ENCODE measurements at places on chromosomes 4 and X.

GRCh38 chr4:129278868-129279267 lies 182.9 kb downstream of the C4orf33 start:
- no peak for DNase-seq

- DNase-seq: no peak
Measured at GRCh38 chrX:37818031-37818430, 29.3 kb downstream of the DYNLT3 start.

GRCh38 chrX:50168241-50168687 lies 32.5 kb downstream of the AKAP4 start:
- DNase-seq: no peak

DNA sequence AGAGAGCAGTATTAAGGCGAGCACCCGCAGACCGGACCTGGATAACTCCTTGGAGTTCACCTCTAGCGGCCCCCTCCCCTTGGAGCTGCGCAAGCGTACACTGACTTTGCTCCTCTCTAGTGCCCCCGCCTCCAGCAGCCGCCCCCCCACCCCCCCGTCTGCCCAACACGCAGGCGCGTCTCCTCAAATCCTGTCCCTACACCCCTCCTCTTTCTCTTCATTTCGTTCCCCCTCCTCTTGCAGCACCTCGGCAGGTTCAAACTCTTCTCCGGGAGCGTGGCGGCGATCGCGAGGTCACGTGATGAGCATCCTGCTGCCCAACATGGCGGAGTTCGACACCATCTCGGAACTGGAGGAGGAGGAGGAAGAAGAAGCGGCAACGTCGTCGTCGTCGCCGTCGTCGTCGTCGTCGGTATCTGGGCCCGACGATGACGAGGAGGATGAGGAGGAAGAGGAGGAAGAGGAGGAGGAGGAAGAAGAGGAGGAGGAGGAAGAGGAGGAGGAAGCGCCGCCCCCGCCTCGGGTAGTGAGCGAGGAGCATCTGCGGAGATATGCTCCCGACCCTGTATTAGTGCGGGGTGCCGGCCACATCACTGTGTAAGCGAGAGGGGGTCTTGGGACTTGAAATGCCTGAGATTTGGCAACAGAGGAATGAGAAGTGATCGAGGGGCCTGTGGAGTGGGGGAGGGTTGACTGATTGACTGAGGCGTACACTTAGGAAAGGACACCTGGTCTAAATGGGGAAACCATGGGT lies at the start of gene CHIC1:
TSS of gene CHIC1 (plus strand) at position 214 of the 754 bp plus-strand sequence. CDS start at position 302, 88 bp downstream.
- peak; percentile 83 for DNase-seq

DNA sequence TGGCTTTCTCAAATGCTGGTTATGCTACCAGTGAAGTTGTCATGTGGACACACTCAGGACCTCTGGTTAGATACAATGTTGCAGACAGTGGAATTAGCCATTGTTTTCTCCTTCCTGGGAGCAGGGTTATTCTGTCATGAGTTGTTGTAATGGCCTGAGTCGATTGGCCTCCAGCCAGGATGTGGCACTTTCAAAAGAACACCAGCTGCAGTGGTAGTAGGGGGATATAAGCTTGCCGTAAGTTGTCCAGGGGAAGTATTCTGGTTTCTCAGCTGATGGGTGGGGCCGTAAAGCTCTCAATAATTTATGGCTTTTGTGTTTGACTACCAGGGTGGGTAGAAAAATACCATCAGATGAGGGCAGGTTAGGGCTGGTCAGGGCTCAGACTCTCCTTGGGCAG lies 697.5 kb upstream of the GNPDA2 start:
- no peak for DNase-seq

- DNase-seq: peak; percentile 20
Measured at GRCh38 chr4:163111588-163111987, 55.1 kb downstream of the NAF1 start.

DNA sequence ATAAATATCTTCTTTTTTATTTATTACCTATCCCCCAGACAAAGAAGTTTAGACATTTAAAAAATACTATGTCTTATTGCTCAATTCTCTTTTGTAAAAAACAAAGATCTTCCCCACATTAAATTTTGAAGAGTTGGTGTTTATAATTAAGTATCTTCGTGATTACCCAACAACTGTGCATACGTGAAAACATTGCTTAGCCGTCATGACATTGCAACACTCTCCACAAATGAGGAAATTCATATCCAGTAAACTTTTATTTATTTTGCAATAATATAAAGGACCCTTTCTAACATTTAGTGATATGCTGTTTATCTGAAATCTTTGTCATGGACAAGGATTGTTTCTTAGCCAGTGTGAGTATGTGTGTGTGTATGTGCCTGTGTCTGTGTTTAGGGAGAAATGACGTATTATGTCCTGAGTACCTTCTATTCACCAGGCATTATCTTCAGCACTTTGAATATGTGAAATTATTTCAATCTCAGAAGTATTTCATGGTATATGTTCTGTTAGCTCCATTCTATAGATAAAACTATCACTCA lies 26.1 kb upstream of the EREG start:
- no peak for DNase-seq

- DNase-seq: no peak
Measured at GRCh38 chrX:120536061-120536460, 24.7 kb downstream of the CUL4B start.

- no peak for DNase-seq
Measured at GRCh38 chr4:113411496-113411938, 350.0 kb downstream of the CAMK2D start.

DNA sequence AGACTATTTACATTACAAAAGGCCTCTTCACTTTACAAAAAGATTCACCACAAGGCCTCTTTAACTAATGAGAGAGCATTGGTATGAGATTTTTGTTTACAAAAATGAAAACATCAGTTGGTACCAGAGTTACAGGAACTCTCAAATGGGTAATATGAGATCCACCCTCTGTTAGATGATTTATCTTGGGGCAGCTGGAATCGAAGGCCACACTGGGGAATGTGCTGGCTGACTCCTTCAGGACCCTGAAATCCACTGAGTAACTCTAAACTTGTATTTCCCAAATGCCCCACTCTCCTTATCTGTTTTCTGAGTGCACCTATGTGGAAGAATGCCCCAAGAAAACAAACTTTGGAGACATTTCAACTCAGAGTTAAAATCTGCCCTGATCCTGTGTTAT lies 232.9 kb upstream of the F9 start:
- DNase-seq: no peak
